ENCODE measurements at places on chromosomes 4 and X.

DNA sequence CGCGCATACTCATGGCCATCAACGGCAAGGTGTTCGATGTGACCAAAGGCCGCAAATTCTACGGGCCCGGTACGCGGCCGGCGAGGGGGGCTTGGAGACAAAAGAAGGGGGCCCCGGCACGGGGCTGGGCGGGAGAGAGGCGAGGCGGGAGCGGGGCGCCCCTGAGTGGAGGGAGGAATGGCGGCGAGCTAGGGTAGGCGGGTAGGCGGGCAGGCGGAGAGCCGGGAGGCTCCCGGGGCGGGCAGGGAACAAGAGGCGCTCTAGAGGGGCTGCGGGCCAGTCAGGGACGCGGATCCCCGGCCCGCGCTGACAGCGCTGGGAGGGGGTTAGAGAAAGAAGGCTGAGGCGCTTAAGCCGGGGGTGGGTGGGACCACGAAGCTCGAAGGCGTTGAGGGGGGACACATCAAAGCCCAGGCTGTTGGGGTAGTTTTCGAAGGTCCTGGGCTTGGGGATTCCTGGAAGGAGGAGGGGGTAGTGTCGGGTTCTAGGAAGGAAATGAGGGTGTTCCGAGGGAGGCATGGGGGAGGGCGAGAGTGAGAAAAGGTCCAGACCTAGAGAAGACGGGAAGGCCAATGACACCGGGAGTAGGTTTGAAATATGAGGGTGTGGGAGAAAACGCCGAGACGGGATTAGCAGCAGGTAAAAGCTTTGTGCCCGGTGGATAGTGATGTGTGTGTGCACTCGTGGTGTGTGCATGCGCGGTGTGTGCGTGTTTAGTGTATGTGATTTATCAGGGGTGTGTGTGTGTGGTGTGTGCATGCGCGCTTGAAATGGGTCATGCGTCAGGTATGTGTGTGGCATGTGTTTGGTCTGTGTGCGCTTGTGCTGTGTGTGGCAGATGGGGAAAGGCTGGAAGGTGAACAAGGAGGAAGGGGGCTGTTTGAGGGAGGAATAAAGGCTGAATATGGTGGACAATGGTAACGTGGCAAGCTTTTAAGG lies 807 bp downstream of the PGRMC1 start:
- no peak for DNase-seq

- no peak for DNase-seq
These were observed 152.2 kb downstream of the ASMT start for GRCh38 chrX:1767026-1767425.

DNA sequence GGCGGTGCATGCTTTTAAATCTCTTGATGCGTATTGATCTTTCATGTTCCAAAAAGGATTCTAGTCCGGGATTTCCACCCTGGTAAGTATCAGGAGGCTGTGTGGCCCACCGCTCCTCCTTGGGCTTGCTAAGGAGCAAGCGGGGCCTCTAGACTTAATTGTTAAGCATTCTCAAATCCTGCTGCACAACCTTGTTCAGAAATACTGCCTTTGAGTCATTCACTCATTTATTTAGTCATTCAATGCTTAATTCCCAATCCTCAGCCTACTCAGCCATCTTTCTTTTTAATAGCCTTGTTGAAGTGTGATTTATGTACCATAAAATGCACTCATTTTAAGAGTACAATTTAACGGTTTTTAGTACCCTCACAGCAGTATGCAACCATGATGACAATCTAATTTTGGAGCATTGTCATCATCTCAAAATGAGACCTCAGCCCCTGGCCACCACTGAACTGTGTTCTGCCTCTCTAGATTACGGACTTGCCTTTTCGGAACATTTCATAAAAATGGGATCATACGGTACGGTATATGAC lies 15.6 kb upstream of the SLC2A9 start:
- no peak for DNase-seq

- no peak for DNase-seq
These were observed 2.1 kb upstream of the PCGF3 start for GRCh38 chr4:703336-704197.

GRCh38 chrX:9530848-9531274 lies 66.0 kb downstream of the TBL1X start:
- peak; percentile 33 for DNase-seq

Measured in iPS DF 6.9 (cell line).